Esophagus squamous epithelium (tissue), 5 donors: ENCODE measurements at places on chromosomes 1 and 21.

DNA sequence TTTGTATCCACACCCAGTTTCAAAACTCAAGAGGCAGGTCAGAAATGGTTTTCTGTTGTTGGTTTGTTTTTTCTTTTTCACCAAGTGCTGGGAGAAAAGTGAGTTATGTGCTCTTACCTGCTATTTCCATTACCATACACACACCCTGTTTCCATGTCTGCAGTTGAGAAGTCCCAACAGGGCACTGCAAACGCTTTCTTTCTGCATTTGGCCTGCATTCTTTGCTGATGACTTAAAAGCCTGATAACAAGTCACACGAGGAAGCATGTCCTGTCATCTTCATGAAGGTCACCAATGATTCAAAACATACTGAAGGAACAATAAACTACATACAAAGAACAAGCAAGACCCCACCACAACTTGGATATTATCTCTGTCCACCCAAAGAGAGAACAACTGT is 24.8 kb upstream of the KCNE1 start:
- no peak for DNase-seq

DNA sequence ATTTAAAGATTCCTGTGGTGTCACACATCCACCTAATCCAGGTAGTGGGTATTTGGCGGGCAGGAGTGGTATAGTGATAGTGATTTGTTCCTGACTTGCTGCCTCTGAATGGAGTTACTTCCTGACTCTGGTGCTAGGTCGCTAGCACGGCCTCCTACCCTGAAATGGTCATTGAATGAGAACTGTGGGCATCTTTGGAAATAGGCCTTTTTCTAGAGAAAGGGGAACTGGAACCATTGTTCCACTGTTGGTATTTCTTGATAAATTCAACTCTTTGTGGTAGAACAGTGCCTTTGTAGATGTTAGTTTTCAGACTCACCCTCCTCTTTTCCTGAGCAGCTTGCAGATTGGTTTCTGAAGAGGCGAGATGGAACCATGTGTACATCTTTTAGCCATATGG is 1.5 kb downstream of the QSOX1 start:
- no peak for DNase-seq

DNA sequence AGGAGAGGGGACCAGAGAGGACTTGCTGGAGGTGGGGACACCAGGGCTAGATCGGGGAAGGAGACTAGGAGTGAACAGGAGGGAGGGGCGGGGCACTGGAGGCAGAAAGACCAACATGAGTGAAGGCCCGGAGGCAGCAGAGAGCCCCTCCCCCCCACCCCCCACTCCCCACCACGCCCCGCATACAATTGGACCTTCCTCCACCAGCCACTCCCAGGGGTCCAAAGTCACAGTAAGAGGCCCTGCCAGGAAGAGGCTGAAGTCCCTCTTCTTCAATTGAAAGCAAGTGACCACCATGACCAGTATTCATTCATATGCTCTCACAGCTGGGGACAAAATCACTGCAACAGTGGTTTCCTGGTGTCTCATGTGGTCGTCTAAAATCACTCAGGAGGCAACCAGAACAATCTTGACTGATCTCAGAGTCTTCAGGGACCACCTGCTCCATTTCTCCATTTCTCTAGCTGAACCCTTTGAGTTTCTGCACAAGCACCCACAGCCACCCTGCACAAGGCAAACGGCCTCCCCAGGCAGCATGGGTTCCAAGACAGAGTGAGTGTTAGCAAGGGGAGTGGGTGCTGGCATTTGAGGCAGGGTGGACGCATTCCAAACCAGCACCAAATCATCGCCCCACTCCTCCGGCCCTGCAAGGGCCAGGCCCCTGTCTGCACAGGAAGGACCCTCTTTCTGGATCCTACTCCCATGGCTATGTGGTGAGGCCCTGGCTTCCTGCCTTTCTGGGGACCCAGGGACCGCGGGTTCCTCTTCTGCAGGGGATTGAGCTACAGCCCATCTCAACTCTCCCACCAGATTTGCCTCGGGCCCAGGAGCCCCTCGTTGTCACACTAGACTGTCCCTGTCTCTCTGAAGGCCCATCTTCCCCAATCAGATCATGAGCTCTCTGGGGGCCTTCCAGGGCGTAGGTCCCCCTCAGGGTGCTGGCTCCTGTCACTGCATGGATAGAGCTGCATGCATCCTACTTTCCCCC is 17.0 kb downstream of the LAPTM5 start:
- DNase-seq: no peak

DNA sequence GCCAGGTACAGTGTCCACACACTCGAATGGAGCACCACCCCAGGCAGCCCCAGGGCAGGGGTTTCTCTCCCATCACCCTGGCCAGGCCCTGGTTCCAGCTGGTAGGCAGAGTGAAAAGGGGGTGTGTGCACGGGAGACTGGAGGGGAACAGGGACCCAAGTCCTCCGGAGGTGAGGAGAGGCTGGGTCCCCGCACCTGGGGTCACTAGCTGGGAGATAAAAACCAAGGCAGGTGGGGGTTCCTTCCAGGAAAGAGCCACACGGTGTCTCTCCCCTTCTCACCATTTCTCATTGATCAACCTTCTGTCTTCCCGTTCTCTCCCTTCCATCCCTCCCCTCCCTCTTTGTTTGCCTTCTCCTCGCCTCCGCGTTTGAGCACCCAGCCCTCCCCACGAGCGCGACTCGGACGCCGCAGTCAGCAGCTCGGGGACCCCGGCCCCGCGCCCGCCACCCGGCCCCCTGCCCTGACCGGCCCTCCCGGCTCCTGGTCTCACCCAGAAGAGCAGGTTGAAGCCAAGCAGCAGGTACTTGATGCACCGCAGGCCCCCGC is 358 bp downstream of the TSPAN2 start:
- DNase-seq: no peak

DNA sequence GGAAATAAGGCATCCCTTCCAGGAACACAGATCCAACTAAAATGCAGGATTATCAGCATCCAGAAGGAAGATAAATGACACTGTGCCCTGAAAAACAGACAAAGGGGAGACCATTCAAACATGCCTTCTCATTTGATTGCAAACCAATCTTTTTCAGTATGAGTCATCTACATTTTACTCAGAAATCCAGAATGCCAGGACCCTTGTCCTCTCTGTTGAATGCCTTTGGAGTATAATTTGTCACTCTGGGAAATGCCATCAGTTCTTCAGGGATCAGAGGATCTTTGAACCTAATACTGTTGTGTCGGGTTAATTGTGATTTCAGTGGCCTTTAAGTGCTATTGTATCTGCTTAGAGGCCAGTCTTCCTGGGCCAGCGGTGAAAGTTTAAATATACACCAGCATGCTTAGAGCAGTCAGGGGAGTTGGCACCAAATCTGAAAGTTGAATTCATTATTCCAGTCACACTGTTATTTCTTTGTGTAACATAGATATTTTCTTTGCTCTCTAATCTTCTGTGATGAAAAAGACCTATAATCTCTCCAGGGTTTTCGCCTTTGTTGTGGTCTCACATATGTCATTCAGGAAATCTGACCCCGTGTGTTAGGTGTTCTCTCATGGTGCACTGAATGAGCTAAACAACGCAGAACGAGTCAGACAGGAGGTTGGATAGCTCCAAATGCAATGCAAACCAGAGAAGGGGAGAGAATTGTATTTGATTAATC is 364.8 kb upstream of the SGIP1 start:
- no peak for DNase-seq

GRCh38 chr1:213782941-213783672 is 204.7 kb upstream of the PROX1 start:
- DNase-seq: no peak

DNA sequence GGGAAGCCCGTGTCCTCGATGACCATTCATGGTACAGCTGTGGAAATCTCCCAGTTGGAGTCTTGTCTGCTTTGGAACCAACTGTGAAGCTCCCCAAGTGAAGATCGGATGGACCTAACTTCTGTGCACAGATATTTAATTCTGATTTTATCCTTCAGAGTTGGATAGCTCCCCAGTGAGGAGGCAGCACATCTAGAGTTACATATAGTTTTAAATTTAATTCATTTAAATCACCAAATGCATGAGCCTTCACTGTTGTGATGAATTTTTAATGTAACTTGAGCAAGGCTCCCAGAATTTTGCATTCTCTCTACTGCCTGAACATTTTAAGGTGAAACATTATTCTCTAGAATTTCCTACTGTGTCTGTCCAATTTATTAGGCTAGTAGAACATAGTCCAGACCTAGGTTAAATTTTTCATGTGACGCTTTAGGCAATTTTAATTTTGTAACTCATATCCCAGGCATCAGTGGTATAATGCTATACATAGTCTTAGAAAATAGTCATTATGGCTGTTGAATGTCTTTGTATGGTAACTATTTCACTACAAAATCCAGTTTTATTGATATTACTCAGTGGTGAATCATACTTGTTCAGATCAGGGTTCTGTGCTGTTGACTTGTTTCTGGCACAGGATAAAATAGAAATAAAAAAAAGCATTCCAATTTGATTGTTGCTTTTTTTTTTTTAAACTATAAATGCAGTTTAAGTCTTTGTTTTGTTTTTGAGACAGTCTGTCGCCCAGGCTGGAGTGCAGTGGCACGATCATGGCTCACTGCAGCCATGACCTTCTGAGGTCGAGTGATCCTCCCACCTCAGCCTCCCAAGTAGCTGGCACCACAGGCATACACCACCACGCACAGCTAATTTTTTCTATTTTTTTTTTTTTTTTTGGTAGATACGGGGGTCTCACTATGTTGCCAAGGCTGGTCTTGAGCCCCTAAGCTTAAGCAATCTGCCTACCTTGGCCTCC is 66.9 kb downstream of the PRDM2 start:
- no peak for DNase-seq

DNA sequence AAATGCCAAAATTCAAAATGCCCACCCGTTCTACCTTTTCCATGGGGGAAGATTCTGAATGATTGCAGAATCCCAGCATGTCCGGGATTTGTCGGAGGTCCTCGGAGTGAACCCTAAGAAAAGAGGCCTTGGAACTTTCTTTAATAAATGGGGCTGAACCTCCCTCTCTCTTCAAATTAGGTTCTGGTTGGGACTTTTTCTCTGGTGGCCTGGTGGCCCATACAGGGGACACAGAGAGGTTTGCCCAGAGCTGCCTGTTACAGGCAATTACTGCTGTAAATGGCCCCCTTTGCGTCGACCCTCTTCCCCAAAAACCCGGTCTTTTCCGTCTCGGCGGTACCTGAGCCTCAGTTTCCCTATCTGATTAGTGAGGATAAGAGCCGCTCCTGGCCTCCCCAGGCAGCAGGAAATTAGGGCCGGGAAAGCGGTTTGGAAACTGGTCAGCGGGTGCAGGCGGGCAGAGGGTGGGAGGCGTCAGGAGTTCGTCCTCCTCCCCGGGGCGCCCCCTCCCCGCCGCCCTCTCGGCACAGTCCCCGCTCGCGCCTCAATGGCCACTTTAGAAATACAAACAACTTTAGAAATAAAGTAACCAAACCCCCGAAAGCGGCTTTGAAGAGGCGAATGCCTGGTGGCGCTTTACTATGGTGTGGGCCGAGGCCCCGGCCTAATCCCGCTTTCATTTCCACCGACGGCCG is 15.6 kb downstream of the PAX7 start:
- DNase-seq: no peak

GRCh38 chr1:180586671-180587155 is 27.9 kb downstream of the OVAAL start:
- DNase-seq: no peak

- no peak for DNase-seq
These were observed 133.3 kb upstream of the C1orf105 start for GRCh38 chr1:172287208-172287607.

GRCh38 chr1:154405747-154406571 is 816 bp downstream of the IL6R start:
- no peak for DNase-seq

- no peak for DNase-seq
These were observed 15.0 kb upstream of the CDC42 start for GRCh38 chr1:22037520-22037919.

GRCh38 chr1:19656134-19656779 is 8.4 kb upstream of the HTR6 start:
- no peak for DNase-seq

- DNase-seq: no peak
These were observed 115.2 kb downstream of the NGF start for GRCh38 chr1:115222616-115223402.

DNA sequence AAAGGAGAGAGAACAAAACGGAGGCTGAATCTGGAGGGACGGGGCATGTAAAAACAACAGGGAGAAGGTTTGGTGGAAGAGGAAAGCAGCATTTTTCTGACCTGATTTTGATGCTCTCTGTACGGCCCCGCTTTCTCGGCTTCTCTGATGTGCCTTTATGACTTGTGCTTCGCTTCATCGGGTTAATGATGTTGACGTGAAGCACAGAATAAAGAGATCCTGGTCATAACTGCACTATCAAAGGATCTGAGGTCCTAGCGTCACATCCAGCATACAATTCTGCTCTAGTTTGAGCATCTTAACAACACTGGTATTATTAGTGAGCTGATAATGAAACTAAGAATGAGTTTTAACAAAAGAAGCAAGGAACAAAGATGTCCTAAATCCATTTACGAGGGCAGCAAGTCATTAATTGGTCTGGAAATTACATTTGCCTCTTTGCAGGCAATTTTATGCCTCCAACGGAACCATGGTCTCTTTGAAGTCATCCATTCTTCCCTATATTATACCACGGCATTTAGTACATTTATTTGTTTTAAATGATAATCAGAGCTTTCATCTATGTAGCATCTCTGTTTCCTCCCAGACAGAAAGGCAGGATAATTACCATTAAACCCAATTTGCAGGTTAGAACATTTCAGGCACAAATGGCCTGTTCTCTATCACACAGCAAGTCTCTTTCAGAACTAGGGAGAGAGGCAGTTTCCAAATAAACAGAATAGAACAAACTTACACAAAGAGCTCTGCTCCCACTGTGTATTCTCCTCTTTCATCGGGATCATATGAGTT is 45.3 kb upstream of the B3GALNT2 start:
- no peak for DNase-seq

- DNase-seq: no peak
These were observed 117.0 kb upstream of the GALNT2 start for GRCh38 chr1:229950020-229950419.

- no peak for DNase-seq
These were observed 46.4 kb upstream of the CSF1 start for GRCh38 chr1:109864047-109864822.

DNA sequence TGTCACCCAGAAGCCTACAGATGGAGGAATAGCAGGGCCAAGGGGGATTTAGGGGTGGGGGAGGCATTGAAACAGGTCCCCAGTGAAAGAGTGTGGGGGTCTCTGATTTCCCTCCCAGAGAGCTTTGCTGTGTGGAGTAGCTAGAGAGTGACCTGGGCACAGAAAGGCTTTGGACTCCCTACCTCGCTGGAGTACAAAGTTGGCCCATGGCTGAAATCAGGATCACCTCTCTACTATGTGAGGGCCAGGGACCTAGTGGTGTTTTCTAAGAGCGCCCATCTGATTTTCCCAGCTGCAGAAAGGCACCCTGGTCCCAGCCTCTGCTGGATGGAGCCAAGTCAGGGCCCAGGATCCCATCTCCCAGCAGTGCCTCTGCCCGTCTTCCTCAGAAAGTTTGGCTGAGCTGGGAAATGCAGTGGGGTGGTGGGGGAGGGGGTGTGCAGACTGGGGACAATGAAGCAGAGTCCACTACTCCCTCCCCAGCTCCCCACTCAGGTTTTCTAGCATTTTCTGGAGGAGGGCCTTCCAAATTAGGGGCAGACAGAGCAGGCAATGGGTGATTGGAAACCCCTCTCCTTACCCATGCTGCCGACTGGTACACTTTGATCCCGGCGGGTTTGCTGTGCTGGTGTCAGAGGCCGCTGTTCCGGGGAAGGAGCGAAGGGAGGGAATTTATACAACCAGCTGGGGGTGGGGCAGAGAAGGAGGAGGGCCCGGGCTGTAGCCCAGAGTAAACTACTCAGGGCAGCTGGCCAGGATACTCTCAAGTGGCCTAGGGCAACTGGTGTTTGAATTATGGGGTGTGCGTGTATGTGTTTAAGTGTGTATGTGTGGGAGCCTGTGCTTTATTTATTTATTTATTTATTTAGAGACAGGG is at the start of gene SELENBP1:
SELENBP1 (minus strand) TSS at position 648 of the 877 bp plus-strand sequence; CDS start at position 584, 64 bp downstream.
- DNase-seq: no peak
